ENCODE measurements at places on chromosomes 2 and 18.

GRCh38 chr2:12170121-12170520, 423.7 kb downstream of the LPIN1 start:
- DNase-seq: no peak

GRCh38 chr2:9097239-9097638, 93.8 kb upstream of the MBOAT2 start:
- DNase-seq: no peak

- no peak for DNase-seq
Observed at GRCh38 chr2:102585847-102586404, 33.4 kb upstream of the SLC9A2 start.

DNA sequence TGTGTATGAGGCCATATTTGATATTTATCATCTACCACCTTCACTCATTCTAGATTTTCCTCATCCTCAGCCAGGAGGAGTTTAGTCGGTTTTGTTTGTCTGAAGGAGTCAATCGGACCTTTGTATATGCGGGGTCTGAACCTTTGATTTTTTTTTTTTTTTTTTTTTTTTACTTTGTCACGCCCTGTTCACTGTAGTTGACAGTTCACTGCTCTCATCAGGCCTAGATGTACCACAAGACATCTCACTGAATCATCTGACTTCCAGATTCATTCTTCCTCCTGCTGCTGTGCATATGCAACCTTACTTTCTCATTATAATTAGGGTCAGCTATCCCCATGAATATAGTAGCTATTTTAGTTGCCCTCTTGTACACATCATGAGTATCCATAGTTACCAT, 133.2 kb downstream of the ARHGAP15 start:
- no peak for DNase-seq

DNA sequence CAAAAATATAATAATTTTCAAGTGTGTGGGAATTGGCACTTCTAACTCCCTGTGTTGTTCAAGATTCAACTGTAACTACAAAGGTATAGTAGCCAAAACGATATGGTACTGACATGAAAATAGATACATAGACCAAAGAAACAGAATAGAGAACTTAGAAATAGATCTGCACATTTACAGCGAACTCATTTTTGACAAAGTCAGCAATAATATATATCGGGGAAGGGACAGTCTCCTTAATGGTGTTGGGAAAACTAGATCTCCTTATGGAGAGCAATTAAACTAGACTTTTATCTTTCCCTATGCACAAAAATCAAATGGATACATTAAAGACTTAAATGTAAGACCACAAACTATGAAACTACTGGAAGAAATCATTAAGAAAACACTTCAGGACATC, 1530.6 kb upstream of the SLC39A10 start:
- DNase-seq: no peak

DNA sequence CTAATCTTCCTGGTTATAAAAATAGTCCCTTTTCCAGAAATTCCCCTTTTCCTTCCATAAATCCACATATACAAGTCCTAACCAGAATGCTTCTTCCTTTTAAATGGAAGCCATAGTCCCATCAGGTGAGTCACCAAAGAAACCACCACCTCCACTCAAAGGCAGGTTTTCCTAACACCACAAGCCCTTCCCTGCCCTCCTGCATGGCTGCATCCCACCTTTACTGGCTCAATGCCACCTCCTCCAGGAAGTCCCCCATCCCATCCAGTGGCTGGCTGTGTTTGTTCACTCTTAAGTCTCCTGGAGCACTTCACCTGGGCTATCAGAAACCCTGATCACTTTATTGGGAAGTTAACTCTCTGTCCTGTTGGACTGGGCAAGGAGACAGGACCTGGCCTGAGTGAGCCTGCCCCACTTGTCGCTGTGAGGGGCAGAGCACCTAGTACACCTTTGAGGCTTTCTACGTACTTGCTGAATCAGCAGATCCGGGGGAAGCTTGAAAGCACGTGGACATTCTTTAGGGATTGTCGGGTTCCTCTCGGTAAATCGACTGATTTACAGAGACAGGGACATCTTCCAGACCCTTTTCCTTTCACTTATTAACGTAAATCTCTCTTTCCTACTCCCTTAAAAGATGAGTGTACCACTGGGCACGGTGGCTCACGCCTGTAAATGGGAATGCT, 71.0 kb downstream of the NGEF start:
- DNase-seq: no peak

DNA sequence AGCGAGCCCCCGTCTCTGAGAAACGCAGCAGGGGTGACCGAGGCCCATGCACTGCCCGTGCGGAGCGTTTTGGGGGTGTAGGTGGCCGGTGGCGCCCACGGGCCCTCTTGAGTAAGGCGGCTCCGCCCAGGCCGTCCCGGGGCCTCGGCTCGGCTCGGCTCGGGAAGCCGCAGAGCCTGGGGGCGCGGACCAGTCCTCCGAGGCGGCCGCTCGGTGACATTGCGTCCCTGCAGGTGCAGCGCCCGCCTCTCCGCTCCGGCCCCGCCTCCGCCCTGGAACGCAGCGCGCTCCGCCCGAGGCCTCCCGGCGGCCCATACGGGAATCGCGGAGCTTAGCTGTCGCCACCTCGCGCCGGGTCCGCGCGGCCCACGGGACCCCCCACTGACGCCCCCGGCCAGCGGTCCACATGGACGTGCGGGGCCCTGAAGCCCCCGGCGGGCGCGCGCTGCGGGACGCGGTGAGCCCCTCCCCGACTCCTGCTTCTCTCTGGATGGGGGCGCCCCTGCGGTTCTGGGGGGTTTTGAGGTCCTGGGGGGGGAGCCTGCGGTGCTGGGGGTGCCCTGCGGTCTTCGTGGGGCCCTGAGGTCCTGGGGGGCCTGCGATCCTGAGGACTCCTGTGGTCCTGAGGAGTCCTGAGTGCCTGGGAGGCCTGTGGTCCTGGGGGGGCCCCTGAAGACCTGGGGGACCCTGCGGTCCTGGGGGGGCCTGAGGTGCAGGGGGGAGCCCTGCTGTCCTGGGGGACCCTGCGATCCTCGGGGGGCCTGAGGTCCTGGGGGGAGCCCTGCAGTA, at the start of gene HSBP1L1:
HSBP1L1 (plus strand) TSS at position 314 of the 789 bp plus-strand sequence; CDS start at position 407, 93 bp downstream.
- peak; percentile 17 for DNase-seq

GRCh38 chr18:34864836-34865497, 154.9 kb downstream of the DTNA start:
- DNase-seq: no peak

GRCh38 chr2:11090187-11090586, 65.1 kb upstream of the SLC66A3 start:
- DNase-seq: no peak

- no peak for DNase-seq
Observed at GRCh38 chr2:44055229-44055628, 59.4 kb upstream of the LRPPRC start.

- DNase-seq: peak; percentile 71
Observed at GRCh38 chr18:50559752-50560680, at the start of gene MAPK4. Gene MAPK4, plus strand, starts transcription at chr18:50560087. Its CDS starts 103,872 bp downstream, at chr18:50663959.

DNA sequence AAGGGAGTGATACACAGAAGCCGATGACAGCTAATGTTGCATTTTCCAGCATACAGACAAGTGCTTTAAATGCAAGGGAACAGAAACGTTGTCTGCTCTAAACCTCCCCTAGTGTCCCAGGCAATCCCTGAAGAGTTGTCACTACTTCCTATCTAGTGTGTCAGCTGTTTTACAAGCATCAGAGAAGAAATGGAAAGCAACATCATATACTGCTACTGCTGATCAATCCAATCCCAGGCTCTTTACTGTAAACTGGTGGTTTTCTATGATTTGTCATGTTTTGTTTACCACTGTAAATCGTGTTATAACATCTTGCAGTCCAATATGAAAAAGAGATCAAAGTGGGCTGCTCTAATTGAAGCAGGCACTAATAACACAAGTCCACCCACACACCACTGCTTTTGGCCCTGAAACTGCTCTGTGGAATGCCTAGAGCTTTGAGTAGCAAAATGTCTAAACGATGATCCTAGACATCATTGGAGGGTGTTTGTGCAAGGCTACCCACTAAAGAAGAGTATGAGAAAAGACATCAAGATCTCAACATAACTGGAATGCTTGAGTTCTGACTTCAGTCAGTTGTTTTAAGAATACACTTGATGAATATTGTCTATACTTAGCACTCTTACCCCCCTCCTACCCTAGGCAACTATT, 18.1 kb upstream of the ROCK1 start:
- DNase-seq: no peak
